ENCODE measurements at places on chromosomes 16 and 17.
A peak's percentile ranks its signal among the peaks of the same experiment; 100 is the strongest.

GRCh38 chr17:51860954-51861561 lies 297.5 kb downstream of the CA10 start:
- DNase-seq = peak; percentile 18

DNA sequence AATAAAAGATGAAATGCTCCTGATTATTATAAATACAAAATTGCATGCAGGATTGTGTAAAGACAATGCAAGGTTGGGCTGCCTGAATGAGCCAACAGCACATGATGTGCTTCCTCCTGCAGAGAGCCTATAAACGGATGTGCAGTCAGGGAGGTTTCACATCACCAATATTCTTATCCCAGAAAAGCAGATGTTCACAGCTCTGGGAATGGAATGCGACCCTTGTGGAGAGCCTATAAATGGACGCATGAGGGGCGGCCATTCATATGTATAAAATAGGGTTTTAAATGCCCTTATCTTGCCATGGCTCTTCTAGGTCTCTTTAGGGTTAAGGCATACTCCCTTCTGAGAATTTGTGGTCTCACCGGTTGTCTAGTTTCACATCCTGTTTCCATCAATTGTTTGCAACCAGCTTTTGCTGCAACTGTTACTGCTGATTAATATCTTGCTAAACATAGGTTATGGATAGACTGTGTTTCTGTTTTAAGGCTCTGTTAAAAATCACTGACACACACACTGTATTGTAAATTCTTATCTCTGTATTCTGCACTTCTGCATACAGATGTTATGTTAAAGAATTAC lies 31.9 kb downstream of the SLFN11 start:
- DNase-seq = no peak

GRCh38 chr16:65909310-65910050 lies 457.0 kb upstream of the CDH5 start:
- DNase-seq = peak; percentile 44

GRCh38 chr17:43389046-43389947 lies 9.5 kb upstream of the ARL4D start:
- DNase-seq = peak; percentile 84

DNA sequence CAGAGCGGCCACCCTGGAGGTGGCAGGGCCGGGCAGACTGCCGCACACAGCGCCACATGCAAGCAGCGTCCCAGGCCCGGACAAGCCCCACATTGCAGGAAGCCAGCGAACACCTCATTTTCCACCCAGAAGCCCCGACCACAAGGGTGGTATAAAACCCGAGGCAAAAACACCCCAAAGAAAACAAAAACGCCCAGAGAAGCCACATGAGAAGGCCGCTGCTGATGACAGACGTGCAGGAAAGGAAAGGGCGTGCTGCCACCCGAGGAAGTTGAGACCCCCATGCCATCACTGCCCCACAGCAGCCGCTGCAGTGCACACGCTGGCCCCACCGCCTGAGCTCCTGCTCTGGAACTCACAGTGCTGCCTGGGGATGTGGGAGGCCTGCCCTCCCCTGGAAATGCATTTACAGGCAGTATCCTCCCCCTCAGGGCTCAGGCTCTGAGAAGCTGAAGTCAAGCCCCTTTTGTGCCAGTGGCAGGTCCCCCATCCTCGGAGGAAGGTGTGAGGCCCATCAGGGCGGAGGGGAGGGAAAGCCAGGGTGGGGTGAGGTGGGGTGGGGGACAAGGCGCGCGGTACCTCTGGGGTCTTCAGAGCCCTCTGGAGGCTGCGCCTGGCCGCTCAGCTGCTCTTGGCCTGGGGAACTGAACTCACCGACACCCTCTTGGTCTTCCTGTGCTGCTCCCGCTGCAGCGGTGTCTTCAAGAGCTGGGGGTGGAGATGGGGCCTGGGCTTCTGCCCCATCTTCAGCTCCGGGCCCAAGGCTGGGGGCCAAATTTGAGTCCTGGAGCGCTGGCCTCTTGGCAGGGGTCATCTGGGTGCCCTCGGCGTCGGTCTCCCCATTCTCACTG lies 62.0 kb downstream of the IL21R start:
- DNase-seq = no peak

GRCh38 chr16:30033270-30033669 lies 2.2 kb upstream of the TLCD3B start:
- no peak for DNase-seq

GRCh38 chr17:77281904-77282367 lies 141.2 kb downstream of the SEC14L1 start:
- no peak for DNase-seq

DNA sequence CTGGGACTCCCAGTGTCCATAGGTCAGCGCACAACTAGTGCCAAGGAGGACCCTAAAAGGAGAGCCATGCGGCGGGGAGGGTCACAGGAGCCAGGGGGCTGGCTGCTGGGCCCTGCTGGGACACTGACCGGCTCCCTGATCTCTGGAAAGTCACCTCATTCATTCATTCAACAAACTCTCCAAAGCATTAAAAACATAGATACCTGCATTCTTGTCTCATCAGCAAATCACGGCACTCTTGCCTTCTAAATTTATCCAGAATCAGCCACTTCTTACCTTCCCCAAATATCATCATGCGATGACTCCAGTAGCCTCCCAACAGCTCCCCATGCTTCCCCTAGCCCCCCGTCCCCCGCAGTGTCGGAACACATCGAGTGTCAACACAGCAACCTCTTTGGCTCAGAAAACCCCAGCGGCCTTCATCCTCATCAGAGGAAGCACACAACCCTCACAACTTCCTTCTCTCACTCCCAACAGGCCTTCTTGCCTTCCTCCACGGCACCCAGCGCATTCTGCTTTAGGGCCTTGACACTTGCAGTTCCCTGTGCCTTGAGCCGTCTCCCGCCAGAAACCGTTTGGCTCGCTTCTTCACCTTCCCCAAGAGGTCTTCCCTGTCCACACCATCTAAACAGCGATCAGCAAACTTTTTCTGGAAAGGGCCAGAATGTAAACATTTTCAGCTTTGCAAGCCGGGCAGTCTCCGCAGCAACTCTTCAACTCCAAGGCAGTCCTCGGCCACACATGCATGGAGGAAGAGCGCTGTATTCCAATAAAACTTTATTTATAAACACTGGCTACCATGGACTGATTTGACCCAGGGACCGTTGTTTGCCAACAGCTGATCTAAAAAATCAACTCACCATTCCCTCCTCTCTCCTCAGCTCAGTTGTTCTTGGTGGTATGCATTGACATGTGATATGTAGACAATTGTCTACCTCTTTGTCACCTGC lies 119.5 kb upstream of the TNRC6C start:
- no peak for DNase-seq

DNA sequence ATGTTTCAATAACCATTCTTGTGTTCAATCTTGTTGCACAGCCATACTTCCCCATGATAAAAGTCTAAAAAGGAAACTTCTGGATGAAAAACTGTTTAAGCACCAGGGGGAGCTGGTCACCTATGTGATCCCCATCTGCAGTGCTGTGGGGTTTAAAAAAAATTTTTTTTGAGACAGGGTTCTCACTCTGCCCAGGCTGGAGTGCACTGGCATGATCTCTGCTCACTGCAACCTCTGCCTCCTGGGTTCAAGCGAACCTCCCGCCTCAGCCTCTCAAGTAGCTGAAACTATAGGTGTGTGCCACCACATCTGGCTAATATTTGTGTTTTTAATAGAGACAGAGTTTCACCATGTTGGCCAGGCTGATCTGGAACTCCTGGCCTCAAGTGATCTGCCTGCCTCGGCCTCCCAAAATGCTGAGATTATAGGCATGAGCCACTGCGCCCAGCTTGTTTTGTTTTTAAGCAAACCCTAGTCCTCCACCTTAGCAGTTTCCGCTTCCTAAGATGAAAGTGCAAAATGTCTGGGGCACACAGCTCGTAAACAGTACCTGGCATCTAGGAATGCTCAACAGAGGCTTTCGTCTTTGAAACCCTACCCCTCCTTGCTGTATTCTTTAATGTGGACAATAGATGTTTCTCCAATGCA lies 25.4 kb downstream of the DNAJA2 start:
- DNase-seq = peak; percentile 20

- no peak for DNase-seq
Observed at GRCh38 chr16:74769586-74770190, 4.9 kb downstream of the FA2H start.

DNA sequence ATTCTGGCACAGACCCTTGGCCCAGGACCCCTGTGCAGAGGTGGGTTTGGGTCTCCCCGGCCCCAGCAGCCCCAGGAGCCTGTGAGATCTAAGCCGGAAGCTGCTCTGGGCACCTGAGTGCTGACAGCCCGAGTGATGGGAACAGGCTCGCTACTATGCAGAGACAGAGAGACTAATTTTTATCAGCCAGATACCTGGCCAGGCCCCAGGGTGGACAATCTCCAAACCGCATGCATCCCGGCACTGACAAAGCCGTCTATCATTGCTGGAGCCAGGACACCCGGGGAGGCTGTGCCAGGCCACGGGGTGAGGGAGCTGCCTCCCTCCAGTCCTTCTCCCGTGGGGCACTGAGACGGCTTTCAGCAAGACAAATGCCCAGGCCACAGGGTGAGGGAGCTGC lies 25.0 kb downstream of the CBFA2T3 start:
- DNase-seq = no peak

- DNase-seq = no peak
Observed at GRCh38 chr17:29177871-29178749, 2.1 kb downstream of the MYO18A start.

- no peak for DNase-seq
Observed at GRCh38 chr16:13660807-13661206, 259.1 kb upstream of the ERCC4 start.

GRCh38 chr17:80501741-80502577 lies 25.6 kb upstream of the NPTX1 start:
- peak; percentile 69 for DNase-seq

- DNase-seq = no peak
Observed at GRCh38 chr16:79162977-79163376, 437.6 kb downstream of the MAF start.

- DNase-seq = no peak
Observed at GRCh38 chr16:9118170-9118569, 26.7 kb downstream of the HAPSTR1 start.

DNA sequence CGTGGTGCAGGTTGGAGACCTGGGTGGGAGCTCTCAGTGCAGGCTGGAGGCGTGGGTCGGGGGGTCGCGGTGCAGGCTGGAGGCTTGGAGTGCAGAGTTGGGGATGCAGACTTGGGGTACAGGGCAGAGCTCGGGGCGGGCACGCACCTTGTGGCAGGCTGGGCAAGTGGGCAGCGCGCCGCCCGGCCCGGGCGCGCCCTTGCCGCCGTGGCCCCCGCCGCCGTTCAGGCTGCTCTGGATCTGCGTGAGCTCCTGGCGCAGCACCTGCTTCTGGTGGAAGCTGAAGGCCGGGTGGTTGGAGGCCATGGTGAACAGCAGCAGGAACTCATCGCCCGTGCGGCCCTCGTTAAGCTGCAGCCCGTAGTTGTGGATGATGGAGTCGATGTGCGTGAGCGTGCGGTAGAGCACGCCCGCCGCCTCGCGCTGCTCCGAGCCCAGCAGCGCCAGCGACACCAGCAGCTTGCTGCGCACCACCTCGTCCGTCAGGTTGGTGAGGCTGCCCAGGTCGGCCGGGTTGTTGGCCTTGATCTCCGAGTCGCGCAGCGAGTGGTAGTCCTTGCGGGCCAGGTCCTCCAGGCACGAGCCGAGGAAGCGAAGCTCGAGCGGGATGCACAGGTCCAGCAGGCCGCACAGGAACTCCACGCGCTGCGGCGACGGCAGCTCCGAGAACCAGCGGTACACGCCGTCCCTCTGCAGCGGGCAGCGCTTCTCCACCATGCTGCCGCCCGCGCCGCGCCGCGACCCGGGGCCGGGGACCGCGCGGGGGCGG lies 1.1 kb downstream of the ZCCHC14 start:
- DNase-seq = peak; percentile 26

DNA sequence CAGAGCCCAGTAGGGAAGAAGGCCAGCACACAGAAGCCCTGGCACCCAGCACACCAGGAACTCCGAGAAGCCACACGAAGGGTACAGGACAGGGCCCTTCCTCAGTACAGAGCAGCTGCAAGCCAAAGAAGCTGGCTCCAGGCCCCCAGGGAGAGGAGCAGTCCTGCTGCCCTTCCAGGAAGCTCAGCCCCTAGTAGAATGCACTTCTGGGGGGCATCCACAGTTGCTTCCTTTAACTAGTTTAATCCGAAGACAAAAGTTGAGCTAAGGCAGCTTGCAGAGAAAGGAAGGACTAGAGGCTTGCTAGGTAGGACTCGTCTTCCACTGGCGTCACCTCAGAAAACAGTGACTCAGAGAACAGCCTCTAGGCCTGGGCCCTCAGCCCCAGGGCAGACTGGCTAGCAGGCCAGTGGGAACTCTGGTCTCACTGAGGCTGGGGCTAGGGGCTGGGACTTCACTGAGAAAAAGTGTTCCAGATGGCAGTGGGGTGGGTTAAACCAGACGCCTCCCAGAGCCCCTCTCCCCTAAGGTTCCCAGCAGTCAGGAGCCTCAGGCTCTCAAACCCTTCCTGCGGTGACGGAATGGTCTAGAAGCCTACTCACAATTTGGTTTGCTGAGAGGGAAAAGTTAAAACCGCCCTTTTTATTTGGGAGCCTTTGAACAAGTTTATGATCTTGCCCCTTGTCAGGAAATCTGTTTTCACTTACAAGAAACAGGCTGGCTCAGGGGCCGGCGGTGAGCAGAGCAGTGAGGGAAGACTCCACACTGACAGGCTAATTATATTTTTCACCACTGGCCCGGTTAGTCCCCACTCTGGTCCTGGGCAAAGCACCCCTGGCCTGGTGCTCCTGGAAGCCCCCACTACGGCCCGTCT lies 41.4 kb downstream of the ACTG1 start:
- DNase-seq = peak; percentile 40

GRCh38 chr16:9090101-9090959 lies 1.1 kb upstream of the HAPSTR1 start:
- no peak for DNase-seq

DNA sequence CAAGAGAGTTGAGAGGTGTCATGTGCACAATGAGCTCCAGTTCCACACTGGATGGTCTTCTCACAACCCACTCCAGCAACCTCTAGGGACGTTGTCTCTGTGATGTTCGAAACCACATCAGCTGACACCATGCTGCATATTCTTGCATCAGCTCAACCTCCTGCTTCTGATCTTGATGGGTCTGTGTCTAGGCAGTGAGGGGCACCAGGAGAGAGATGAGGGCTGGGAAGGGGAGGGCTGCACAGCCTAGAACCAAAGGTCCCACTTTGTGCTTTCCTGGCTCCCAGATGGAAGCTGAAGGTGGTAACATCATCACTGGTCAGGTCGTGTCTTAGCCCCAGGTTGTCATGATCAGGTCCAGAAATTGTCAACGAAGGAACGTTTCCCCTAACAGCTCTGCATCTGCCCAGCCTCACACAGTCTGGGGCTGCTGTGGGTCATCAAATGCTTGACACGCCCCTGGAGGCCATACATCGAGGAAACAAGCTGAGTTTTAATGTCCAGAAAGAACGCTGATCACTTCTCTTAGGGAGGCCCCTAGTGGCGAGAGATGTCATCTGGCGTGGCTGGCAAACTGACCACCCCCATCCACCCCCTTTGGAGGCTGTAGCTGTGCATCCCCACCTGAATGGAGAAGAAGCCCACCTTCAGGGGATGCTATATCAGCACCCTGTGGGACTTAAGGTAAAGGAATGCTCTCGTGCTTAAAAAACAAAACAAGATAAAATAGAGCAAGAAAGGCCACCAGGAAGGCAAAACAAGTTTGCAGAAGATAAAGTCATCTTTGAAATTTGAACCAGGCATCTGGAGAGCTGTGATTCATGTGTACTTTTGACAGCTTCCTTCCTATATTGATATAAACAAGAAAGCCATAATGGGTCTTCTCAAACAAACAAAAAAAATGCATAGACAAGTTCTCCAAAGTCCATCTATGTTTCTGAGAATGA lies 58.3 kb downstream of the WIPI1 start:
- peak; percentile 71 for DNase-seq

Data from fibroblast of skin of right biceps (primary cell).